GM06990 (cell line): ENCODE measurements at places on chromosomes 2 and 18.

DNA sequence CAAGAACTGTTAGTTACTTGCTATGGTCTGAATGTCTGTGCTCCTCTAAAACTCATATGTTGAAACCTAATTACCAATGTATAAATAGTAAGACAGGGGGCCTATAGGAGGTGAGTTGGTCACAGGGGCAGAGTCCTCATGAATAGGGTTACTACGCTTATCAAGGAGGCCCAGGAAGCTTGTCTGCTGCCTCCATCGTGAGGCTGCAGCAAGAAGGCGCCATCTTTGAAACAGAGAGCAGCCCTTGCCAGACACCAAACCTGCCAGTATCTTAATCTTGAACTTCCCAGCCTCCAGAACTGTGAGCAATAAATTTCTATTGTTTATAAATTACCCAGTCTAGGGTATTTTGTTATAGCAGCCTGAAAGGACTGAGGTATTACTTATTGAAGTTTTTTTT, 79.1 kb downstream of the TGIF1 start:
- no peak for DNase-seq

DNA sequence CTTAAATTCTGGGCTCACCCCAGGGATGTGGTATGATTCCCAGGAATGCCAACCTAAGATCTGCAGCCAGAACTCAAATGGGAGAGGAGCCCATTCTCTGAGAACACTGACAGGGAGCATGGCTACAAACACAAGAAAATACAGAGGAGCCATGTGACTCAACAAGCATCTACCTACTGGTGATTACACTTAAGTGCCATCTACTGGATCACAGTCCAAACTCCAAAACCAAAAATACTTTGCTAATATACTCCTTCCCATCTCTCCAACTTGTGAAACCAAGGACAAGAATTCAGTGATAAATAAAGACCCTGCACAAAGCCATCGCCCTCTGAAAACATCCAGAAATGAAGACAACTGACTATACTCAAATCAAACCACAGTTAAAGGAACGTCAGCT, 116.9 kb downstream of the NR4A2 start:
- DNase-seq: no peak

DNA sequence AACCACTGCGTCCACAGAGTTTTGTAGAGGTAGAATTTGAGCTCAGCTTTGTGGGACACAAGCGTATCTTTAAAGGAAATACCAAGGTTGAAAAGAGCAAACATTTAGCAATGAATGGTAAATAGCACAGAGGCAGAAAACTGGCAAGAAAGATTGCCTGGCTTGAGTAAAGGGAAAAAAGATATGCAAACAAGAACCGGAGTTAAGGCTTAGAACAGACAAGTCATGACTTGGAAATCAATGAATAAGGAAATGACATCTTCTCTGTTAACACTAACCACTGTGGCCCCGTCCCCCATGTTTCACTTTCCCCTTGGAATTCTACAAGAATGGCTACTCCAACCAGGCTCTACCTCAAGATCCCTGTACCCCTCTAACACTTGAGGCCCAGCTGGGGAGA, 3.8 kb downstream of the STAM2 start:
- no peak for DNase-seq

DNA sequence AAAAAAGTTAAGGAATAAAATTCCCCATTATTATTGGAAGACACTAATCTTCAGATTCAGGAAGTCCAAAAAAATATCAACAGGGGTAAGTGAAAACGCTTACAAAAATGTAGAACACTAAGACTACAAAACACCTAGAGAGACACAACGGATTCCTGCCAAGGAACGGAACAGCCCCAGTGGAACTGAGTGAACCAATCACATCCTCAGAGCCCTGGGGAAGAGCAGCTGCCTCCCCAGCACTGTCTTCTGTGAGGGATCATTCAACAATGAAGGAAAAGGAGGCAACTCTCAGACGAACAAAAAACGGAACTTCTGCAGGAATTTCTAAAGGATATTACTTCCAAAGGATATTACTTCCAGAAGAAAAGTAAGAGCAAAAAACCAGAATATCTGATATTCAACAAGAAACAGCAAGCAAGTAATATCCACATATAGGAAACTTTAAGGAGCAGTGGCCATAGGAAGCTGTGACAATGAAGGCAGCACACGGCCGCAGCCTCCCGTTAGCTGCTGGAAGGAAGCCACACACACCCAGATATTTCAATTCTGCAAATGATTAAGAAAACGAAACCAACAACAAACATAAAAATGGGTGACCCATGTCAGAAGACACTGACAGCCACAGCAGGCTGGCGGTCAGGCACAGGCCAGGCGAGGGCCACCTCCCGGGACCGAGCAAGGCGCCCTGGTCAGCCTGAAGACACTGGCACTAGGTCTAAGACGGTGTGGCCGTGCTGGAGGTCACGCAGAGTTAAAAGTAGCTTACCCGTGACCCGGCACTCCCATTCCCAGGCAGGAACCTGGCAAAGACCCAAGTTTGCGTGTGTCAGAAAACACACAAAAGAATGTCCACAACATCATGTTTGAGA, 81.8 kb downstream of the HDAC4 start:
- DNase-seq: no peak

DNA sequence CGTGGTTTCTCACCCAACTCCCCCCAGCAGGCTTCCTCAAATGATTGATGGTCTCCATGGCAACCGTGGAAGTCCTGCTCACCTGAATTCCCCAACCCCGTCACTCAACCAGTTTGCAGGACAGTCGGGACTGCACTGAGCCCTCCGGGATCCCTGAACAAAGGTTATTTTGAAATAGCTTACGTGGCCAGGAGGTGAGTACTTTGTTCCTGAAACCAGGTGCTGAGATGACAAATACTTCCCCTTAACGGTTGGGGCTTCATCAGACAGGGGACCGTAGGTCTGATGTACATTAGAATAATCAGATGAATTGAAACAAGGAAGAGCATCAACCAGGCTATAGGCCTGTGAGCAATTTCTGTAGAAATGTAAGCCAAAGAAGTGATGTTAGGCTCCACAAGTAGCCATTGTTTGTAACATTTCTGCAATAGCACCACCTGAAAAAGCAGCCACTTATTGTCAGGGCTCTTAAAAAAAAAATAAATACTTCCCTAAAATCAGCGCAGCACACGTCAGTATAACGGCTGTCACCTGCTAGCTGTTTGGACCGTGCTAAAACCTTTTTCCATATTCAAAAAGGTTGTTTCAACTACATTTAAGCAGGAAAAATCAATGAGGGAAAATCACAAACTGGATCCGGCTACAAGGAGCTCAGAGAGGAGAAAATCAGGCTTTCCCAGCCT, 206.4 kb upstream of the ID2 start:
- peak; percentile 69 for DNase-seq

DNA sequence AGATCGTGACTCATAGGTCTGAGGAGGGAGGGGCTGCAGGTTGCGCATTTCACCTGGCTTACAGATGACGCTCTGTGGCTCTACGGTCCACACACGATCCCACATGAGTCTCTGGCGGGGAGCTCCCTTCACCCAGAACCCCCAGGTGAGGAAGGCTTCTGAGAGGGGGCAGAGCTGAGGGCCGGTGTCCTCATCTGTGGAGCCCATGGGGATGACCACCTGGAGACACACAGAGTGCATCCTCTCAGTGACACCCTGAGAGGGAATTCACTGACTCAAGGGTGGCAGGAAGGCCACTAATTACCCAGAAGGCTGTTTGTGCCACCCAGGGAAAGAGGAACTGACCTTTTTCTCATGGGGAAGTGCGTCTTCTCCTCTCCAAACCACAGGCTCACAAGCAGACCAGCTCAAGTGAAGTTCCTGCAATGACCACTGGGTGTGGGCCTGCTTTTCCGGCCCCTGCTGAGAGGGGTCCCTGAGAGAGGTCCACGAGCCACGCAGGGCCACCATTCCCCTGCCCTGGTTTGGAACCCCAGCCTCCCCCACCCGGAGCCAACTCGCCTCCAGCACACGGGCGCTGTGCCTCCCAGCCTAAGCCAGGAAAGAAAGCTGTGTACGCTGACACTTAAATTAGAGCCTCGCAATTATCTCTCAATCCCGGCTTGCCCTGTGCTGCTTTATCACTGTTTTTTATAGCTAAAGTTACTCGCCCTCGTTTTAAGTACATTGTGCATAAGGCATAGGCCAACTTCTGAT, 114.1 kb downstream of the BCL11A start:
- peak; percentile 85 for DNase-seq

DNA sequence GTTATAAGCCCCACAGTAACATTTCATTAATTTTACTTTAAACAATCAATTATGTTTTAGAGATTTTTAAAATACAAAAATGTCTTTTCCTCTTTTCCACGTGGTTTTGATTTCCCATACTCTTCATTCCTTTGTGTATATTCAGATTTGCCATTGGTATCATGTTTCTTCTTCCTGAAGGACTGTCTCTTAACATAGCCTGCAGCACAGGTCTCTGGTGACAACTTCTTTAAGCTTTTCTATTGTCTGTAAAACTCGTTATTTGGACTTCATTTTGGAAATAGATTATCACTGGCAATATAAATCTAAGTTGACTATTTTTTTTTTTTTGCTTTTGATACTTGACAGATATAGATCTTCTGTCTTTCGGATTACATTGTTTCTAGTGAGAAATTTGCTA, 115.2 kb upstream of the KLHL29 start:
- DNase-seq: no peak

- DNase-seq: no peak
These were observed 23.4 kb upstream of the UGP2 start for GRCh38 chr2:63818271-63818670.

GRCh38 chr2:113818382-113818951, 62.0 kb upstream of the SLC35F5 start:
- no peak for DNase-seq

DNA sequence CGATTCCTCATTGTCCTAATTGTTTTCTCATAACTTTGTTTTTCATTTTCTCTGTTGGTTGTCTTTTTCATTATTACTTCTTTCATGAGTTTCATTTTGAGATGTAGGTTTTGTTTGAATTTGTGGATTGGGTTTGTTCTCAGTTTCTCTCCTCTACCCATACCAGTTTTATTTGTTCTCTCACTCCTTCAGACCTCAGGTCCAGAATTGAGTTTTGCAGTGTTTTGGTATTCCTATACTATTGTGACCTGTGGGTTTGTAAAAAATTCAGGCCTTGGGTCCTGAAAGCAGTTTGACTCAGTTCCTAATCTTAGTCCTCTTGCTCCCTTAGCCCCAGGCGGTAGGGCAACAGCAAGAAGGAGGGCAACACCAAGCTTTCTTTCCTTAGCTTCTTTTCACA, 28.3 kb upstream of the UBE2E3 start:
- DNase-seq: no peak

GRCh38 chr2:23065936-23066335, 319.0 kb upstream of the KLHL29 start:
- DNase-seq: no peak

GRCh38 chr2:129877795-129878775, 101.4 kb upstream of the RAB6C start:
- DNase-seq: no peak

DNA sequence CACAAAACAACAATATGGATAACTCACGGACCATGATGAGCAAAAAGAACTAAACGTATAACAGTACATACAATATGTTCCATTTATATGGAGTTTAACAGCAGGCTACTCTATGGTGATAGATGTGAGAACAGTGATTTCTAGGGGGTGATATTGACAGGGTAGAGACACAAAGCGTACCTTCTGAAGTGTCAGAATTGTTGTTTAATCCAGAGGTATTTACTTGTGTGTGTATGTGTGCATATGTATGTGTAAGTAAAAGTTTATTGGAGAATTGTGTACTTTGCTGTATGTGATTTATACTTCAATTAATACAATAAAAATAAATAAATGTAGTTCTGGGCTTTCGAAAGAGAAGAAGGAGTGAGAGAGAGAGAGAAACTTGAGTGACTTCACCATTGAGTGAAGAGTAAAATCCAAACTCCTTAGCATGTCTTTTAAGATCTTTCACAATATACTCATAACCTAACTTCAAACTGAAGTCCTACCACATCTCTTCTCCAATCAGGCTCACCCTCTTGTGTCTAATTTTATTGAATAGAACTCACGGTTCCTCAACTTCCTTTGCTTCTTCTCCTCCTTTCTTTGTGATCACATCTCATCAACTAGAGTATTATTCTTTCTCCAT, 126.0 kb upstream of the KLF7 start:
- no peak for DNase-seq

DNA sequence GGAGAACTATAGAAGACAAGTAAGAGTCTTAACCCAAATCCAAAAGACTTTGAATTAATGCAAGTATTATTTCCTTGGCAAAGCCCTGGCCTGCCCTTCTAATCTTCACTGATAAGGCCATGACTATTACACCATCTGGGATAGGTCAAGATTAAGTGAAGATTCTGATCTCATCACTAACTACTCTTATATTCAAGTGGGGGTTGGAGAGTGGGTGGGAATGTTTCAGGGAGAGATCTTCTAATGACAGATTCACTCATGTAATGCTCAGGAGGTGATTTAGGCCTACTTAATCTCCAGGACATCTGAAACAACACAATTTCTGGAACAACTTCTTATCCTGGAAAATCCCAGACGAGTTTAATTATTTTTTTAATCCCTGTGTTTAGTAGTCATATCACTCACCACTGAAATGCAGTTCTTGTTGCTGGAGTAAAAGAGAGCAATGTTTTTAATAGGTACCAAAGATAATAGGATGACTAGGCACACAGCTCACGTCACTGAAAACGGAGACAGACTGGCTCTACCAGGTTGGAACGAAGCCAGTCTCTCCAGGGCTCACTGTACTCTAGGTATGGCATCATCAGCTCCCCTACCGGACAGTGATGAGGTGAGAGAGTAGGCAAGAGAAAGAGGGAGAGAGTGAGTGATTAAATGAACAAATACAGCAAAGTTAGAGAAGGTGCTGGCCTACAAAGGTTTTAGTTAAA, 133.1 kb downstream of the NCKAP5 start:
- DNase-seq: no peak

- no peak for DNase-seq
These were observed 946.0 kb upstream of the CHAC2 start for GRCh38 chr2:52821631-52822030.

DNA sequence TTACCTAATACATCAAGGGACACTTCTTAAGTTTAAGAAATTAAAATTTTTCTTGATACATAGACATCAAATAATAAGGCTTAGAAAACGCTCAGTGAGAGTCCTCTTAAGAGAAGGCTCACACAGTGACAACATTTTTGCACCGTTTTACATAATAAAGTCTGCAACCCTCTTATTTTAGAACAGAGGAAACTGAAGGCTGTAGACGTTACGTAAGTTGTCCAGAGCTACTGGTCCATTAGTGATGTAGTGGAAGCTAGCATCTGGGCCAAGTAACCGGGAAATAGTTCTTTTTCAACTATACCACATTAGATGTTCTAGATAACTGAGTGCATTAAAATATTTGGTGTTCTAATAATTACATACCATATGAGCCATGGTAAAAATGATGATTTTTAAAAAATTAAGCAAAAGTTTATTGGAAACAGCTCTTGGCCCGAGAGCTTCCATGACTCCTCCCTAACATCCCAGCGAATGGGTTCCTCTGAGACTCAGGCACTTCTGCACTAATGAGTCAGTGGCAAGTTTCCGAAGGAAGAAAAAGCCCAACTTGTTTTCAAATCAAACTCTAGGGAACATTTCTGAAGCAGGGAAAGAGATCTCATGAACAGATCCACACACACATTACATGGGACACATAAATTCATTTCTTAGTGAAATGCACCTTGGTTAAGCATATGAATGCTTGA, 232.6 kb upstream of the PXDN start:
- DNase-seq: no peak
